T-helper 17 cell (primary cell): ENCODE measurements at places on chromosomes 1 and 21. TPM values are rescaled to one million over a fixed set of nuclear protein-coding genes. Genes with fewer than 3 reads are reported as not detected.

The PTPN7 gene
- total RNA-seq: 101 TPM

The MCOLN2 gene
- total RNA-seq: 19.3 TPM

The NUF2 gene
- 0.75 TPM for total RNA-seq

The OR2T35 gene
- total RNA-seq: not detected

The MROH9 gene
- total RNA-seq: not detected

The TGFB2 gene
- 3.0 TPM for total RNA-seq

The TRIM46 gene
- 12.7 TPM for total RNA-seq

The SPRR5 gene
- total RNA-seq: not detected

The S100A9 gene
- total RNA-seq: 11.9 TPM

The USH2A gene
- not detected for total RNA-seq

The OLFML2B gene
- not detected for total RNA-seq

The RBM34 gene
- total RNA-seq: 147 TPM

The HTR6 gene
- 0.16 TPM for total RNA-seq

The AK5 gene
- 2.7 TPM for total RNA-seq

The SFN gene
- total RNA-seq: 1.3 TPM

The OSBPL9 gene
- 47.3 TPM for total RNA-seq

DNA sequence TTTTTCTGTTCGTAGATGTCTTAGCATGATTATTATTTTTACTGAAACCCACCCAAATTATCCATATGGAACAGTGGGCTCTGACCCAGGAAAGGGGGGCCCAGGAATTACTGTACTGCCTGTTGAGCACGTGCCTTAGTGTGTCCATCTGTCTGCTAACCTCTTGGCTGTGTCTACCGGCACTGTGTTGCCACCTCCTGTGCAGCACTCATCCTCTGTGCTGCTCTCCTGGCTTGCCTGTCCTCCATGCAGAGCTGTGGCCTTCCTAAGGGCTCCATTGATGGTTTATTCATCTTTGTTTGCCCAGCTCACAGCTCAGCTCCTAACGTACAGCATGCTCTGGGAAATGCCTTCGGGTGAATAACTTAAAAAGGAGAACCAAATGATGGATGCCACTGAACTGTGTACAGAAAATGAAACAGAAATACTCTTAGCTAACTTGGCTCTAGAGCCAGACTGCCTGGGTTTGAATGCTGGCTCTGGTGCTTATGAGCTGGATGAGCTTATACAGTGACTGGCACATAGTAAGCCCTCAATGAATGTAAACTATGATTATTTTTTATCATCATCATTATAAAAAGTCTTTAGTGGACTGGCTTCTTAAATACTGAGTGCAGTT, 11.4 kb upstream of the RPTN start:
- DNase-seq: no peak

DNA sequence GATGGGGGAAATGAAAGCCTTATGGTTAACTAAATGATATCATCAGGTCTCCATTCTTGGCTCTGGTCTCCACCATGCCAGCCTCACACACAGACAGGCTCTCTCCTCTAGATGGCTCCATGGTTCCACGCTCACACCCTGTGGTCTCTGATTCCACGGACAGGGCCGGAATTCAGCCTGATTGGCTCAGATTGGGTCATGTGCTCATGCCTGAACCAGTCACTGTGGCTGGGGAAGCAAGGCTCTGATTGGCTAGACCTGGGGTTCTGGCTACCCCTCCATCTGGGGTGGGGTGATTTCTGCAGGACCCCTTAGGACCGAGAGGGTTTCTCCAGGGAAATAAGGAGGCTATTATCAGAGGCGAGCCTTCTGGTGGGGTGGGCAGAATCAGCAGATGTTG, 277.0 kb downstream of the PTPRU start:
- no peak for DNase-seq

DNA sequence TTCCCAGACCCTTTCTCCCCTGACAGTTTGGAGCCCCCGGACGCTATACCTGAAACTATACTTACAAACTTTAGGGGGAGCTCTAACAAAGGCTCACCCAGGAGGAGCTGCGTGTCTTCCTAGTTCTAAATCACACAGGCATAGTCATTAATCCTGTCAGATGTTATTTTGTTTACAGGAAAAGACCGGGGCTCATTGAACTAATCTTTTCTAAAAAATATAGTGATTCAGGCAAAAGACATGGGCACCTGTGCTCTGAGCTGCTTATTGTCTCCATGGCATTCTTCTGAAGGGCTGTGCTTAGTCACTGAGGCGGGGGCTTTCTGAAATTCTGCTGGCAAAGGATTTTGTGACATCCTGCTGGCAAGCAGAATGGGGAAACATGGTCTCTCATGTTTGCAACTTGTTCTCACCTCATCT, 1577.0 kb downstream of the NCAM2 start:
- no peak for DNase-seq

- DNase-seq: no peak
Measured at GRCh38 chr21:41751611-41752011, 15.2 kb downstream of the RIPK4 start.

- DNase-seq: peak; percentile 62
Measured at GRCh38 chr1:2314803-2315673, 76.3 kb downstream of the MORN1 start.

- no peak for DNase-seq
Measured at GRCh38 chr1:102219463-102219862, 222.7 kb upstream of the OLFM3 start.

DNA sequence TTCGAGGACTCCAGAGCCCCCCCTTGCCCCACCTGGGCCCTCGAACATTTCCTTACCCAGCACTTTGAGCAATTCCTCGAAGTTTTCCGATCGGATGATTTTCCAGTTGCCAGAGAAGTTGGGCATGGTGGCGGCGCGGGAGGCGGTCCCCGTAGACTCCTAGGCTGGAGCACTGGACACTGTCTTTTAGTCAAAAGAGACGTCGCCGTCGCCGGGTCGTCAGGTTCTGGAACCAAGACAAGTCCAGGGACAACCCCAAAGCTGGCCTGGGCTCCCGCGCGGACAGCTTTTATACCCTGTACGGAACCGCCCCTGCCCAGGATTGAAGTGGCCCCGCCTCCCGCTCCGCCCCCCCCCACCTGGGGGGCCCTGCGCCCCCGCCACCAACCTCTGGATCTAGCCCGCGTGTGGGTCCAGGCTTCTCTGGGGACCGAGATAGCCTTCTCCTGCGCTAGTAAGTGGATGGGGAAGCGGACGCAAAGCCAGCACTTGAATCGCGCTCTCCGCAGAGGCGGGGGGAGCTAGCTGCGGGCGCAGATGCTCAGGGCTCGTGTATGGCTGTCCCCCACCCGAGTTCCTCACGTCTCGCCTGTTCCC, at the start of gene CRABP2:
Gene CRABP2 (minus strand): TSS at position 263 of the 597 bp plus-strand sequence. CDS start 137 bp downstream, at position 126.
- DNase-seq: peak; percentile 10

- no peak for DNase-seq
Measured at GRCh38 chr1:240201931-240202330, 110.2 kb downstream of the FMN2 start.

GRCh38 chr1:57494530-57495079, 70.7 kb upstream of the DAB1 start:
- no peak for DNase-seq

DNA sequence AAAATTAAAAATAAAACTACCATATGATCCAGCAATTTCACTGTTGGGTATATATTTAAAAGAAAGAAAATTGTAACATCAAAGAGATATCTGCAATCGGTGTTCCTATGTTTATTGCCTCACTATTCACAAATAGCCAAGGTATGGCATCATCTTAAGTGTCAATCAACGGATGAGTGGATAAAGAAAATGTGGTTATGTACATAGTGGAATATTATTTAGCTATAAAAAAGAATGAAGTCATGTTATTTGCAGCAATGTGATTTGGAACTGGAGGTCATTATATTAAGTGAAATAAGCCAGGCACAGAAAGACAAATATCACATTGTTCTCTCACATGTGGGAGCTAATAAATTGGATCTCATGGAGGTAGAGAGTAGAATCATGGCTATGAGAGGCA, 76.3 kb downstream of the RD3 start:
- no peak for DNase-seq

DNA sequence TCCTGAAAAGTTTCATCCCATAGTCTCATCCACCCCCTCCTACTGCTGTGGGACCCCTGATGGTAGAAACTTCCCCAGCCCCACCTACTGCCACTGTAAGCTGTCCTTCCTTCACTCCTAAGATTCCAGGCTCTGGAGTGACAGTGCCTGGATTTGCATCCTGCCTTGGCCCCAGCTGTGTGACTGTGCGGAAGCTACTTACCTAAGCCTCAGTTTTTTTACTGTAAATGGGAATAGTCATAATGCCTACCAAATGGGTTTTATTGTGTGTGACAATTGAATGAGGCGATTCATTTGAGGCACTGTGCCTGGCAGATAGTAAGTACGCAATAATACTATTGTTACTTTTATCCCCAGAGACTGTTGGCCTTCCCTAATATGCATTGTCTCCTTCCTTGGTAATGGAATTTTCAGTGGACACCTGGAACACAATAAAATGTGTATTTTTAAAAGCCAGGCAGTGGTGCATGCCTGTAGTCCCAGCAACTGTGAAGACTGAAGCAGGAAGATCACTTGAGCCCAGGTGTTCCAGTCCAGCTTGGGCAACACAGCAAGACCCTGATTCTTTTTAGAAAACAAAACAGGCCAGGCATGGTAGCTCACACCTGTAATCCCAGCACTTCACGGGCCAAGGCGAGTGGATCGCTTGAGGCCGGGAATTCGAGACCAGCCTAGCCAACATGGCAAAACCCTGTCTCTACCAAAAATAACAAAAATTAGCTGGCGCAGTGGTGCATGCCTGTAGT, 55.0 kb upstream of the ZNF326 start:
- no peak for DNase-seq

- no peak for DNase-seq
Measured at GRCh38 chr1:184860985-184861754, 106.5 kb upstream of the EDEM3 start.

- DNase-seq: no peak
Measured at GRCh38 chr21:41880153-41880552, 1.0 kb upstream of the PRDM15 start.

DNA sequence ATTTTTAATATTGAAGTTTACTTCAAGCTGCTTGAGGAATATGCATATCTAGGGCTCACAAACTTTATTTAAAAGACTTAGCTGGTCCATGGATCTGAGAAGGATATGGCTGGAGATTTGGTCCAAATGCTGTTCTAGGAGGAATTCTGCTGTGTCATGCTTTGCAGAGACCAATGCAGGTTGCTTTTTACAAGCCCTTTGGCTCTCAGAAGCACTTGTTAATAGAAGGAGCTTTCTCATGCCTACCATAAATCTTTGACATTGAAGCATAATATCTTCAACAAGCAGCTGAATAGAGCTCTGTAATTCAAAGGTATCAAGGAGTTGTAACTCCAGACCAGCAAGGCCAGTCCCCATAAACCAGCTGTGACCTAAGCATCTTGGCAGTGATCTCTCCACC, 299.1 kb downstream of the HHAT start:
- no peak for DNase-seq

GRCh38 chr1:81949421-81949820, 148.7 kb downstream of the ADGRL2 start:
- DNase-seq: no peak

DNA sequence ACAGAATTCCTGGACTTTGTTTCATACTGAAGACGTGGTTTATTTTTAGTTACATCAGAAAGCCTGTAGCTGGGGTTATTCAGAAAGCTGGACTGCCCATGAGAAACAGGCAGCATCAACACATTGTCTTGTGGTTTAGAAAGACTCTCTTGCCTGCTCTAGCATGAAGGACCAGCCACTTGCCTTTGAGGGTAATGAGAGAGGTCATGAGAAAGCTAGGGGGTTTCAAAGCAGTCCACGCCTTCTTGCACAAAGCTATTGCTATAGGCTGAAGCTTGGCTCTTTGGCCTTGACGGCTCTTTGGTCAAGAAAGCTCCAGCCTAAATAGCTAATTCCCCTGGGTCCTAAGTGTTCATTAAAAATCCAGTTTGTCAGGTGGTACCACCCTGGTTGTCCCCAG, 208.1 kb downstream of the PRDM2 start:
- no peak for DNase-seq

DNA sequence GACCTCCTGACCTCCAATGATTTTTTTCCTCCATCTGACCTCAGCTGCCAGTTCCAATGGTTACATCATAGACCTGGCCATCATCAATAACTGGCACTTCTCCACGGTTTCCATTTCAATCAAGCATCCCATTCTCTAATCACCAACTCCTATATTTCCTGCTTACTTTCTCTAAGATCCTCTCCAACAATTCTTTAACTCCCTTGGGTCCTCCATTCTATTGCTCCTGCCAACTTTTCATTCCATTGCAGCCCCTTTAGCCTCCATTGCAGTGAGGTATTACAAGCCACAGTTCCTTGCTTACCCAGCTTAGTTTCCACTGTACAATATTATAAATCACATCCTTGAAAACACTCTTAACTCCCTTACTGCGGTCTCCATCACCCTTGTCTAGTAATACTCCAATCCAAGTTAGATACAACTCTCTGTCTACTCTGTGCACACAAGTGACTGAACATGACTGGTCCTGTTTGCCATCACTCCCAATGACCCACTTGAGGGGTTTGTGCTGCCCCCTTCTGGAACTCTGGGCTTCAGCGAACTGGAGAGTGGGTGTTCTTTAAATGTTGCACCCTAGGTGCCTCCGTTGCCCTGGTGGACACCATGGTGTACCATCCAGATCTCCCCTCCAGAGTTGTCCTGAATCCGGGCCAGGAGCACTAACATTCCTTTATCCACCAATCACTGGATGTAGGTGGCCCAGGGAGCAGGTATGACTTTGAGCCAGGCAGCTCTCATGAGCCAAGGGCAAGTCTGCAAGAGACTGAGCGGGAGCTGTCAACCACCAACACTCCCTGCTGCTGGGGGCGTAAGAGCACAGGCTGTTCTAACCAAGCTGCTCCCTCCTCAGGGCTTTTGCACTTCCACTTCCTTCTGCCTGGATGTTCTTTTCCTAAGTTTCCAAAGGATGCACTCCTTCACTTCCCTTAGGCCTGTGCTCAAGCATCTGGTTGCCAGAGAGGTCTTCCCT, 3.7 kb upstream of the FNDC7 start:
- DNase-seq: peak; percentile 33

GRCh38 chr1:189929501-189930099, 548.1 kb downstream of the BRINP3 start:
- DNase-seq: no peak

- DNase-seq: no peak
Measured at GRCh38 chr1:11462224-11462923, 16.6 kb upstream of the DISP3 start.

GRCh38 chr1:80659161-80659560, 1141.6 kb upstream of the ADGRL2 start:
- DNase-seq: no peak
